ENCODE measurements at places on chromosomes 5 and 9.

- no peak for DNase-seq
Observed at GRCh38 chr9:68947015-68947414, 66.9 kb downstream of the PRKACG start.

DNA sequence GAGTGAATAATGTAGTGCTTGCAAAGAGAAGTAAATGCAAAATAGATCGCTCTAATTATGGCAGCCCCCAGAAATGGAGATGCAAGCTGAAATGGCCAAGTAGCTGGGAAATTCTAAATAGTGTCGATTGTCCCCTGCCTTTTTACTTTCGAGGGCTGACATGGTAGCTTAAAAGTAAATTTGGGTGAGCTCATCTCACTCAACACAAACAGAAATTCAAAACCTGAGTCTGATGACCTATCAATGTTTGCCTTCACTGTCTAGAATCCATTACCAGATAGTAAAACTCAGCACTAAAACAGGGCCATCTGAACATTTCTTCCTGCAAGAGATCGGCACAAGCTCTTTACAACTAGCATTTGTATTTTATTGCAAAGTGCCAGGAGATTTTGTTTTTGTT, 7.0 kb upstream of the LHX2 start:
- DNase-seq = peak; percentile 53

DNA sequence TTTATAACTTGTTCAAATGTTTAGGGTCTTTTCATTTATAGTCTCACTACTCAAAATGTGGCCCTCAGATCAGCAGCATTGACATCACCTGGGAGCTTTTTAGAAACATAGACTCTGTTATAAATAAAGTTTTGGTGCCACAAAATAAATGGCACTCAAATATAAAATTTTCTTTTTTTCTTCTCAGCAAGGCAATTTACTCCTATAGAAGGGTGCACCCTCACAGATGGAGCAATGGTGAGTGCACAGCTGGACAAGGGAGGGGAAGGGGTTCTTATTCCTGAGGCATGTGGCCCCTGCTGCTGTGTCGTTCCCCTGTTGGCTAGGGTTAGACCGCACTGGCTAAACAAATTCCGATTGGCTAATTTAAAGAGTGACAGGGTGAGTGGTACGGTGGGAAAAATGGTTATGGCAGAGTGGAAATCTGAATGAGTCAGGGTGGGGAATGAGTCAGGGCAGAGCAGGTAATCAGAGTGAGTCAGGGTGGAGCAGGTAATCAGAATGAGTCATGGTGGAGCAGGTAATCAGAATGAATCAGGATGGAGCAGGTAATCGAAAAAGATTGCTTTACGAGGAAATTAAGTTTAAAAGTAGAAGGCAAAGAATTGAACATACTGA, 31.8 kb upstream of the C7 start:
- no peak for DNase-seq

- DNase-seq = peak; percentile 55
Observed at GRCh38 chr5:172078726-172079345, 72.4 kb upstream of the FBXW11 start.

GRCh38 chr5:112795342-112795741, 57.7 kb downstream of the APC start:
- no peak for DNase-seq

DNA sequence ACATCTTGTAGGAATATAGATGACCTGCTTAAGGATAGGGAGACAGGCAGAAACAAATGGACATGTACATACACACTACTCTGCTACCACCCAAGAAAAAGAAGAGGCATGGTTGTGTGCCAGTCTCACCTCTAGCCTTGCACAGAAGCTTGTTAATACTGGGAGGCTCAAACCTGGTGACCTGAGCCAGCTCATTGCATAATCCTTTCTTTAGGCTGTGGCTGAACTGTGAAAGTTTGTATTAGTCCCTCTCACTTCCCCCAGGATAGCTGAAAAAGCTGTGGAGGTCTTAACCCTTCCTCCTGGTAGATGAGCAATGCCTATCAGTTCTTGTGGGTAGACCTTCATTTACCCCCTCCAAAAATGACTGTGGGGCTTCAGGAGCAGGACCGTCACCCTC, 28.7 kb downstream of the TPD52L3 start:
- DNase-seq = no peak

DNA sequence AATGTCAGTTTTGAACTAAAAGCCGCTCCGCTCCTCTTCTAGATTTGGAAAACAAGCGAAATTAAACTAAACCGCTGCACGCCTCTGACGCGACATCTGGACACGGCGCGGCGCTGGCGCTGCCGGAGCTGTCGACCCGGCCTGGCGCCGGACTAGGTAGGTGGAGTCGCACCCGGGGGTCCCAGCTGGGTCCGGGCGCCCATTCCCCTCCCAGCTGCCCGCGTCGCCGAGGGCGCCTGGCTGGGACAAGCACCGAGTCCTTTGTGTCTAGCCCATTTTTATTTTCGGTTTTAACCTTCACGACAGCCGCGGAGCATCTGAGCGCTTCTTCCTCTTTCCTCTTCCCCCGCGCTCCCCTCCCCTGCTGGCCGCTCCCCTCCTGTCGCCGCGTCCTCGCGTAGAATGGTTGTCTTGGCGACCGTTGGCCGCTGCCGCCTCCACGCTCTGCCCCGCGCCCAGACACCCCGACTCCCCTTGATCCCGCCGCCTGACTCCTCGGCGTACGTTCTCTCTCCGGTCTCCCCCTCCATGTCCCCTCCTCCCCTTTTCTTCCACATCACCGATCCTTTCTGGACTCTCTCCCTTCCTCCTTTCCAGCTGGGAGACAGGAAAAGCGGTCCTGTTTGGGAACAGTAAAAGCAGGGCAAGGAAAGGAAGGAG, 545 bp downstream of the CDKN2B-AS1 start:
- DNase-seq = peak; percentile 91

GRCh38 chr9:126642839-126643238, 29.1 kb downstream of the LMX1B start:
- DNase-seq = no peak

- DNase-seq = no peak
Observed at GRCh38 chr5:11797132-11797531, 107.1 kb downstream of the CTNND2 start.

GRCh38 chr5:8949908-8950307, 596.0 kb downstream of the SEMA5A start:
- no peak for DNase-seq

DNA sequence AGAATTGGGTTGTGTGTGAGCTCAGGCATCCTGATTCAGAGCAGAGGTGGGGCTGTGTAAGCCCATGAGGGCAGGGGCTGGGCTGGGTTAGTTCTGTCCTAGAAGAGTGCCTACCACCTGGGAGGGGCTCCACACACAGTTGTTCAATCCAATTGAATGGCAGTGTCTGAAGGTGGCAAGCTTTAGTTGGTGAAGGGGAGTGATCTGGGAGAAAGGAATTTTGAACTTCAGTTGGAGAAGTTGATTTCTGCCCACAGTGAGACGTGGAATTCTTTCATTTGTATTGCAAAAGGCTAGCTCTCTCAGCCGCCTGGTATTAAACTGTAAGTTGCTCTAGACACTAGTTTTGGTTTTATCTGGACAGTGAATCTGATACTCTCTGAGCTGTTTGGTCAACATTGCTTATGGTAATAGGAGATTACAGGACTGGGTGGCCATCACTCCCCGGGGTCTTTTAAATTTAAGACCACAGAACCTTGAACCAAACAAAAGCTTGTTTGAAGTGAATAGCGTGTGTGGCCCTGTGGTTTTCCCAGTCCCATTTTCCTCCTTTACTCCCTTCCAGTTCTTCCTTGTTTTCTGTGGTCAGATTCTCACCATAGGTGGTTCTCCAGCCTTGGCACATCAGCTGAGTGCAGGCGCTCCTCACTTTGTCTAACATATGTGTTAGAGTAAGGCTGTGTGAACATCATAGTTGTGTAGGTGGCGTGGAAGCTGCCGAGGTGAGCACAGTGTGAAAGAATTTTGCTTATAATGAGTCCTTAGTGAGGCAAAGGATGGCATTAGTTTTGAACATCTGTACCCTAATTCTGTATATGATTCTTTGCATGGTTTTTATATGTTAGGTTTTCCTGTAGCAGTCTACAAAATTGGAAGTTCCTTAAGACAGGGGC, 78.0 kb downstream of the ARHGAP26 start:
- DNase-seq = no peak
